ENCODE measurements at places on chromosomes 7 and 10. TPM values are rescaled to one million over a fixed set of nuclear protein-coding genes. Genes with fewer than 3 reads are reported as not detected.

SPDYE11 gene
- 0.06 TPM for total RNA-seq

AS3MT gene
- 7.8 TPM for total RNA-seq

ADCYAP1R1 gene
- total RNA-seq: 88.8 TPM

CLRN3 gene
- 0.20 TPM for total RNA-seq

SFTPA1 gene
- not detected for total RNA-seq

TFPI2 gene
- 8.9 TPM for total RNA-seq

TMEM178B gene
- total RNA-seq: 71.1 TPM

C10orf53 gene
- 0.11 TPM for total RNA-seq

CALML5 gene
- total RNA-seq: not detected

ABCC2 gene
- total RNA-seq: 0.50 TPM

PRKG1 gene
- total RNA-seq: 38.1 TPM

RELN gene
- total RNA-seq: 31.9 TPM

CUZD1 gene
- 0.69 TPM for total RNA-seq

SEMA3C gene
- 159 TPM for total RNA-seq

CPA4 gene
- total RNA-seq: 2.1 TPM

TCF7L2 gene
- 14.5 TPM for total RNA-seq

ZNF33A gene
- 54.2 TPM for total RNA-seq

NPTX2 gene
- total RNA-seq: 26.3 TPM

ABCB1 gene
- 18.5 TPM for total RNA-seq

SYT15 gene
- total RNA-seq: 4.5 TPM

MAGI2 gene
- total RNA-seq: 43.4 TPM

NACAD gene
- total RNA-seq: 14.1 TPM

WASHC2C gene
- total RNA-seq: 41.4 TPM

MRC1 gene
- 23.1 TPM for total RNA-seq

NPC1L1 gene
- 0.06 TPM for total RNA-seq

PSPH gene
- 30.9 TPM for total RNA-seq

SPDYE2B gene
- not detected for total RNA-seq

BTBD16 gene
- 0.99 TPM for total RNA-seq

PON1 gene
- total RNA-seq: 0.59 TPM

ARL4A gene
- 97.9 TPM for total RNA-seq

HABP2 gene
- total RNA-seq: 0.50 TPM

INHBA gene
- 8.3 TPM for total RNA-seq

CFAP69 gene
- 10.9 TPM for total RNA-seq

BHLHA15 gene
- total RNA-seq: 2.4 TPM

TAS2R41 gene
- total RNA-seq: not detected

LIPJ gene
- 0.28 TPM for total RNA-seq

GRM3 gene
- total RNA-seq: 22.1 TPM

CALN1 gene
- total RNA-seq: 14.7 TPM

GRID2IP gene
- 0.30 TPM for total RNA-seq

LIPM gene
- not detected for total RNA-seq

OR9A2 gene
- 0.50 TPM for total RNA-seq

PDE1C gene
- total RNA-seq: 10.6 TPM

ADARB2 gene
- 5.4 TPM for total RNA-seq
